ENCODE measurements at places on chromosomes 2 and 18. TPM values are rescaled to one million over a fixed set of nuclear protein-coding genes. Genes with fewer than 3 reads are reported as not detected.

GRCh38 chr2:196184921-196185320 is 13.5 kb upstream of the STK17B start:
- DNase-seq, result no peak

GRCh38 chr18:36706134-36706881 is 122.5 kb downstream of the TPGS2 start:
- no peak for DNase-seq

DNA sequence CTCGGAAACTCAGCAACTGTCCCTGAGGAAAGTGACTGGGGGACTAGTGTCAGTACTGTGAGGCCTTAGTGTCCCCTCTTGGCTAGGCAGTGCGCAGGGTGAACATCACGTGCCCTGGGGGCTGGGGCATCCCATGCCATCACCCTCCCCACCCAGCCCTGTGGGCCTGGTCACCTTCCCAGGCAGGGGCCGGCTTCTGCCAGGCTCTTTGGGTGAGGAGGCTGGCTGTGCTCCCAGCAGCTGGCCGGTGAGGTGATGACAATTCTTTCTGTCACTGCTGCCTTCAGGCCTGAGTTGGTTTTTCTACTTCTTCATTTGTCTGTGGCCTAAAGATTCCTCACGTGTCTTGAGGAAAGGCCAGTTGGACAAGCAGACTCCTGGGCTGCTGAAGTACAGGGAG is 180.8 kb downstream of the KLHL29 start:
- DNase-seq, result no peak

GRCh38 chr2:157835006-157835405 is 41.1 kb downstream of the ACVR1 start:
- no peak for DNase-seq

- DNase-seq, result no peak
These were observed 37.1 kb upstream of the ADAM17 start for GRCh38 chr2:9592699-9593098.

DNA sequence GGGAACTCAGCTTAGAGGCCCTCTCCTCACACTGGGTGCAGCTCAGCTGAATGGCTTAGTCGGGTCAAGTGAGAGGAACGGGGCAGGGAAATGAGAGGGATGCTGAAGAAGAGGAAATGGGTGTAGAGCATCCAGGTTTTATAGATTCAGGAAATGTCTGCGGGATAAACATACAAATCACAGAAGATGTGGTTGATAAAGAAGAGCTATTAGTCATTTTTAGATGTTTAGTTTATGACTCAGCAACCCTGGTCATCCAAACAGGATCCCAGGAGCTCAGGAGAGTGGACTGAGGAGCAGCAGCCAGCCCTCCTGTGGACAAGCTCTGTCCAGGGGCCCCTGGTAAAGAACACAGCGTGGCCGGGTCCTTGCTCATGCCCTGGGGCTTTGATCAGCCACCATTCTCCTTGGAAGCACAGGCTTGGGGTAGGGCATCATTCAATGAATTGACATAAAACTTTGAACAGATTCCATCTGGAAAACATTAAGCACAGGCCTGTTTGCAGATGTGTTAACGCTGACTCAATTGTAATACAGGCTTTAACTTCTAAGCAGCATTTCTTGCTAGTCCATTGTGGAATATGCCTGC is 83.0 kb downstream of the NPAS2 start:
- no peak for DNase-seq

- DNase-seq, result no peak
These were observed 125.6 kb upstream of the CDCA7 start for GRCh38 chr2:173229086-173229485.

The SLC16A14 gene
- 7.4 TPM for total RNA-seq

- no peak for DNase-seq
These were observed 22.6 kb upstream of the FAM117B start for GRCh38 chr2:202612145-202612544.

DNA sequence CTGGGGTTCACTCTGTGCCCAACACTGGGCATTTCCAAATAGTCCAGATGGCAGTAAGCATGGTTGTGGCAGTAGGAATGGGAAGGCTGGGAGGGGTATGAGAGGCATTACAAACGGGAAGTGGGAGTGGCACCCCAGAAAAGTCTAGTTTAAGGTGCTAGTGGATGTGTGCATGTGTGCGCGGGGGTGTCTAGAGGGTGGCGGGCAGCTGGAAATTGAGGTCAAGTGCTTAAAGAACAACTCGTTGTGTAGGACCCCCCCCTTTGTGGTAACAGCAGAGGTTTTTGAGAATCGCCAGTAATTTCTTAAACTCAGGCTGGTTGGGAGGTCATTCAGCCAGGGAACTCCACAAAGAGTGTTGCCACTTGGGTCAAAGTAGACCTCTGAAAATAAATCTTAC is 69.9 kb downstream of the RHBDD1 start:
- no peak for DNase-seq

The DCDC2C gene
- 4.6 TPM for total RNA-seq

- no peak for DNase-seq
These were observed 125.8 kb downstream of the MTCL1 start for GRCh38 chr18:8831112-8831511.

- no peak for DNase-seq
These were observed 486.4 kb downstream of the DSC3 start for GRCh38 chr18:30556112-30556511.

The LYPD1 gene
- 1.2 TPM for total RNA-seq
